Activated B cell treated with CpG ODN at 0.5 μM for 24 hours (primary cell): ENCODE measurements at places on chromosomes 6 and 20. TPM values are rescaled to one million over a fixed set of nuclear protein-coding genes. Genes with fewer than 3 reads are reported as not detected.

OSER1 gene
- 47.3 and 48.9 TPM in 2 replicates for total RNA-seq

GNAS-AS1 gene
- total RNA-seq = 1.4 and 1.5 TPM in 2 replicates

C6orf15 gene
- total RNA-seq = not detected in 2 replicates

ATF6B gene
- 144 and 148 TPM in 2 replicates for total RNA-seq

CRIP3 gene
- 42.2 and 49.9 TPM in 2 replicates for total RNA-seq

SMLR1 gene
- total RNA-seq = not detected in 2 replicates

EFCAB8 gene
- 0.71 TPM in 2 replicates for total RNA-seq

CALHM4 gene
- not detected in 2 replicates for total RNA-seq

MICA gene
- 8.9 and 9.0 TPM in 2 replicates for total RNA-seq

CCM2L gene
- total RNA-seq = 0.11 and 0.20 TPM in 2 replicates

MEI4 gene
- total RNA-seq = not detected in 2 replicates

C6orf132 gene
- total RNA-seq = not detected in 2 replicates

ACTL10 gene
- 2.8 and 3.9 TPM in 2 replicates for total RNA-seq

IMPG1 gene
- not detected in 2 replicates for total RNA-seq

HLA-G gene
- 5.4 and 8.5 TPM in 2 replicates for total RNA-seq

CLDN20 gene
- total RNA-seq = not detected in 2 replicates
